Stimulated activated CD4-positive, alpha-beta T cell treated with anti-CD3 and anti-CD28 coated beads, Interleukin-1b, Interleukin-23, amount 100 ng/mL, for 1 hour (primary cell): ENCODE measurements at places on chromosomes 13 and 19.
A peak's percentile ranks its signal among the peaks of the same experiment; 100 is the strongest.

- DNase-seq: no peak
Measured at GRCh38 chr19:15640294-15640903, at the start of gene CYP4F3. CYP4F3 (plus strand) TSS chr19:15640897; CDS start chr19:15641416, 519 bp downstream.

- no peak for DNase-seq
Measured at GRCh38 chr13:66864627-66865026, 365.5 kb downstream of the PCDH9 start.

DNA sequence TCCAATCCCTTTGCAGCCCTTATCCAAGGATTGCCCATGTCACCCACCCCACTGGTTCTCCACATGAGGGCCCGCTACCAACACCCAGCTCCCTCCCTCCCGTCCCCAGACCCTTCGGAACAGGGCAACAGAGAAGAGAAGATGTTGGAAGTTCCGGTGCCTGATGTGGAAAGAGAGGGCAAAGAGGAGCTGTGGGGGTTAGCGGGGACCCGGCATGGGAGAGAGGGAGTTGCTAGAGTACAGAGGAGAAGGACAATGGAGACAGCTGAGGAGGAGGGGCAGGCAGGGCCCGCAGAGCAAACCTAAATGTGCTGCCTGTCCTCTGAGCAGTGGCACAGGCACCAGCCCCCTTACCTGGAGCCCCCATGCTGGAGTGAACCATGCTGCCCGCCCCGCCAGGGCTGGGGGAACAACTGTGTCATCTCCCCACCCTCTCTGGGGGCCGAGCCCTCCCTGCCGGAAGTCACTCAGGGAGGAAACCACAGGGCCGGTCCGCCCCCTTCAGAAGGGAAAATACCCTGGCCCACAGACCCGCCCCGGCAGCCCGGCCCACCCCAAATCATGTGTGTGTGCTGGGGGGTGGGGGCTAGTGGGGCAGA, at the start of gene POU2F2:
Gene POU2F2, minus strand, starts transcription at position 417 of the 599 bp plus-strand sequence. Its CDS starts 35 bp downstream, at position 382.
- DNase-seq: peak; percentile 67

- DNase-seq: no peak
Measured at GRCh38 chr19:2727640-2727944, 6.4 kb upstream of the DIRAS1 start.

- DNase-seq: no peak
Measured at GRCh38 chr19:7492142-7492541, 3.3 kb upstream of the PEX11G start.

DNA sequence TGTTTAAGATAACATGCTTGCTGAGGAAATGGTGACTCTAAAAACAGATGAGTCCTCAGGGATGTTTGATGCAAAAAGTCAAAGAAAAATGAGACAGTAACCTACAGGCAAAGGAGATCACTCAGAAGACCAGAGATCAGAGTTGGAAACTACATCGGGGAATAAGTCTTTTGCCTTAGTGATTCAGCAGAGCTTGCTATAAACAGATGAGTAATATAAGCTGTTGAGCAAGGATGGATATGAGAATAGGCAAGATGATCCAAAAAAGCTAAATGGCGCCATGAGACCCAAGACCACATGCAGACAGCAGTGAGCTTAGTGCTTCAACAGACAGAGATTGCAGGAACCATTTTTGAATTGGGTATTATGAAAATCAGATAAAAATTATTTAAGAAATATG, 168.6 kb downstream of the POSTN start:
- no peak for DNase-seq

- no peak for DNase-seq
Measured at GRCh38 chr19:57905258-57905657, 11.1 kb downstream of the ZNF417 start.

DNA sequence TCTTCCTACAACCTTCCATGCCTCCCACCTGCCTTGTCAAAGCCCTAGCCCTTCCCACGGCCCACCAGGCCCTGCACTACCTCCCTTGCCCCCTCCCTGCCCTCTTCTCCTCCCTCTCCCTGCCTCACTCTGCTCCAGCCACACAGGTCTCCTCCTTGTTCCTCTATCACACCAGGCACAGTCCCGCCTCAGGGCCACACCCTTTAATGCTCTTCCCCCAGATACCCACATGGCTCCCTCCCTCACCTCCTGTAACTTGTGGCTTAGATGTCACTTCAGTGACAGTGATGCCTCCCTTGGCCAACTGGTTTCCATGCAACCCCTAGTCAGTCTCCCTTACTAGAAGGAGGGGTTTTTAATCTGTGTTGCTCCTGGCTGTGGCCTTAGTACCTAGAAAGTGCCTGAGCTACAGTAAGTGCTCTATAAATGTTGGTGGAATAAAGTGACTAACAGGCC, 1.3 kb downstream of the SIRT6 start:
- no peak for DNase-seq

- no peak for DNase-seq
Measured at GRCh38 chr13:74129500-74130191, 4.6 kb downstream of the KLF12 start.
